ENCODE measurements at places on chromosomes 2 and 18. TPM values are rescaled to one million over a fixed set of nuclear protein-coding genes. Genes with fewer than 3 reads are reported as not detected.

DNA sequence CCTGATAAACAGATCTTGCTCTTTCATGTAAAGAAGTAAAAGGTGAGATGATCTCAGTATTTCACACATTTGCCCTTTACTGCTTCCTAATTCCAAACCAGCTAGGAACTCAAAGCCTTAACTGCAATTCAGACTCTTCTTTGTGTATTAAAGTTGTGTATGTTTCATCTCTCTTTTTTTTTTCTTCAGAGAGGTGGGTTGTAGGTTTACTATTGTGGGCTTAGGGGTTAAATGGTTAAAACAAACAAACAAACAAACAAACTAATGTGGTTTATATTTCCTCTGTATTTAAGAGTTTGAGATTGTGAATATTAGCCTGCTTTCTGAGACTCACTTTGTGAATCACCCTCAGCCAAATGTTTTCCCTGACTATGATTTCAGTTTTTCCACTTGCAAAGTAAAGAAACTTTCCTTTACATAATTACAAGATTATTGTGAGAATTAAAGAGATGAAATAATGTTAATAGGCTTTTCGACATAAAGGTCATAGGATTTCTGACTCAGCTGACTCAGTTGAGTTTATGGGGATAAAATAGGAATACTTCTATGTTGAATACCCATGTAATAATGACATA is 2.8 kb downstream of the GULP1 start:
- DNase-seq: no peak

- no peak for DNase-seq
Observed at GRCh38 chr2:23134726-23135125, 250.3 kb upstream of the KLHL29 start.

- no peak for DNase-seq
Observed at GRCh38 chr18:70058916-70059315, 111.2 kb upstream of the CD226 start.

GRCh38 chr2:58475756-58476155 is 234.6 kb upstream of the FANCL start:
- no peak for DNase-seq

GRCh38 chr18:24530630-24531111 is 70.2 kb downstream of the HRH4 start:
- DNase-seq: no peak

DNA sequence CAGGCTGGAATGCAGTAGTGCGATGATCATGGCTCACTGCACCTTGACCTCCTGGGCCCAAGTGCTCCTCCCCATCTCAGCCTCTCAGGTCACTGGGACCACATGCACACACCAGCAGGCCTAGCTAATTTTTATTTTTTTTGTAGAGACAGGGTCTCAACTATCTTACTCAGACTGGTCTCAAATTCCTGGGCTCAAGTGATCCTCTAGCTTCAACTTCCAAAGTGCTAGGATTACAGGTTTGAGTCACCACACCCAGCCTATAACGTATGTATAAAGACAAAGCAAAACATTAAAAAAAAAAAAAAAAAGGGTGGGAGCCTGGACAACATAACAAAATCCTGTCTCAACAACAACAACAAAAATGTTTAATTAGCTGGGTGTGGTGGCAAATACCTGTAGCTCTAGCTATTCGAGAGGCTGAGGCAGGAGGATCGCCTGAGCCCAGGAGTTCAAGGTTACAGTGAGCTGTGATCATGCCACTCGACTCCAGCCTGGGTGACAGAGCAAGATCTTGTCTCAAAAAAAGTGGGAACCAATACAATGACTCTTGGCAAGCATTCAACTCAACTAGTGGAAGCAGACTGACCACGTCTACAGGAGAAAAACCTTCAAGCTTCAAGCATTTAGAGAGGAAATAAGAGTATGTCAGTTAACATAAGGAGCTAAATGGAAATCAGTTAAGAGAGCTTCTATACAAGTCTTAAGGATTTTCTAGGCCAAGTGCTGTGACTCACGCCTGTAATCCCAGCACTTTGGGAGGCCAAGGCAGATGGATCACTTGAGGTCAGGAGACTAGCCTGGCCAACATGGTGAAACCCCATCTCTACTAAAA is 2.6 kb downstream of the GTF3C2 start:
- DNase-seq: no peak

DNA sequence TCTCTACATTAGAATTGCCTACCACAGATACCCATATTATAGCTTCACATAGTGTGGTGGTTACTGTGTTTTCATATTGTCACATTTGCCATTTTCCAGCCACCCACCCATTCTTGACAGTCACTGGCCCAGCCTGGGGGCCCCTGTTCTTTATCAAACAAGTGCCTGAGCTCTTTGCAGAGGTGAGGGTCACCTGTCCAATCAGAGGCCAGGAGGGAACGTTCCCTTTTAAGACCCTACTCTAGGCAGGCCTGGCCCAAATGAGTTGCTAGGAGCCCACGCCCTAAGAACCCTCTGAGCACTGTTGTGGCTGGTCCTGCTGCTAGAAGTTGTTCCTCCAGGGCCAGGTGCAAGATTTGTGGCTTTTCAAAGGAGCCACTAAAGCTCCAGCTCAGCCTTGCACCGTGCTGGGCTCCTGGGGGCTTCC is 5.2 kb downstream of the IL37 start:
- no peak for DNase-seq

The SPEG gene
- total RNA-seq: 3.5 TPM

DNA sequence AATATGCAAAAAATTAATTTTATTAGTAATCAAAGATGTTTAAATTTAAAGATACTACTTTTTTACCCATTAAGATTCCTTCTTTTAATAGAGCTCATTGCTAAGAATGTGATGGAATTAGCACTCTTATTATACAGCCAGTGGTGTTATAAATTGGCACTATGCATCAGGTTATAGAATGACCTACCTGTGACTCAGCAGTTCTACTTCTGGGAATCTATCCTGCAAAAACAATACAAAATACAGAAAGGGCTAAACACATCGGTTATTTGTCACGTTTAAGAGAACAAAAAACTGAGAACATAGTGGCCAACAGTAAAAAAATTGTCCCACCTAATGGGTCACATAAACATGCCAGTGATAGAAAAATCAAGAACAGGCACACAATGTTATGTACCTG is 9.4 kb upstream of the ADD2 start:
- no peak for DNase-seq

GRCh38 chr2:33494877-33495641 is 18.6 kb downstream of the RASGRP3 start:
- DNase-seq: no peak

DNA sequence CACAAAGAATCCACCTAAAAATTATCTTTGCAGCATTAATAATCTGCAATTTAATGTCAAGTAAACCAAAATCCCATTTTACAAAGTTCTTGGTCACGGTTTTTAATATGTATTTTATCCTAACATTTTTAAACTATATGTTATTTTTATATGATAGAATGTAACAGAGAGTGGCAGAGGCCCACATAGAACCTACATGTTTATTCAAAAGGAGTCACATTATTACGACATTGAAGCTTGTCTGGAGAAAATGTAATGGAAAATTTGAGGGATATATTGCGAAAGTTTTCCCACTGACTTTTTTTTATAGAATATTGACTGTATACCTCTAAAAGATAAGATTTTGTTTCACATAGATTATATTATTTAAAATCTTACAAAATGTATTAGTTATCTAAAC is 89.7 kb upstream of the COL3A1 start:
- DNase-seq: no peak

- no peak for DNase-seq
Observed at GRCh38 chr2:132517386-132517785, 100.8 kb downstream of the GPR39 start.

DNA sequence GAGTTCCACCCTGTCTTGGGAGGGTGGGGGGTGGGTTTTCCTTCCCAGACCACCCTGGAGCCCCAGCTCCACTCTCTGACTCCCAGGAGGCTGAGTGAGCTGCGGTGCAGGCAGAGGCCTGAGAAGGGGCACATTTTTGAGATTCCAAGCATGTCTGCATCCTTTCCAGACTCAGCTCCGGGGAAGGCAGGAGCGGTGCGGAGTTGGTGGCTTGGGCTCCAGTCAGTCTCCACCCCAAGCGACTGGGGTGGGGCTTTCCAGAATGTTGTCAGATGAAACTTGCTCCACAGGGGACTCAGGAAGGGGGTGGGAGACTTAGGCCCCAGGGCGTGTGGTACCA is 44.2 kb upstream of the HS6ST1 start:
- DNase-seq: peak; percentile 61

The MAP3K2 gene
- total RNA-seq: 85.9 TPM

The GULP1 gene
- 34.0 TPM for total RNA-seq
